ENCODE measurements at places on chromosomes 2 and 18.

- no peak for DNase-seq
Observed at GRCh38 chr18:77470569-77471413, 221.1 kb downstream of the GALR1 start.

DNA sequence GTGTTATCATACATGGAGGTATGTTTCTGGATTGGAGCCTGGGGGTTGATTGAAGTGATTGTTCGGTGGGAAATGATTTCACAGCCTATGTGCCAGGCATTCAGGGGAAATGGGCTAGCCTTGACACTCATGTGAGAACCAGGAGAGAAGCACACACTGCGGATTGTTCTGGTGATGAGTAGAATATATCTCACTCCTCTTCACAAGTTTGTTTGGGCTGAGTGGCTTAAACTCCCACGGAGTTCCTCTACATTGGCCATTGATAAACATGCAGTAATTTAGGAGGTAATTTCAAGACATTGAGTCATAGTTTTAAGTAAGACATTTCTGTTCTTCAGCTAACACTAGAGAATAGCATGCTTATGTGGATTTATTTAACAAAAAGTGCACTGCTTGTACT lies 498.9 kb upstream of the NETO1 start:
- DNase-seq: no peak

- DNase-seq: no peak
Observed at GRCh38 chr18:38526922-38527321, 961.3 kb upstream of the CELF4 start.

- DNase-seq: no peak
Observed at GRCh38 chr2:28291811-28292440, 100.7 kb upstream of the FOSL2 start.

GRCh38 chr2:181573140-181573736 lies 83.7 kb downstream of the CERKL start:
- no peak for DNase-seq

DNA sequence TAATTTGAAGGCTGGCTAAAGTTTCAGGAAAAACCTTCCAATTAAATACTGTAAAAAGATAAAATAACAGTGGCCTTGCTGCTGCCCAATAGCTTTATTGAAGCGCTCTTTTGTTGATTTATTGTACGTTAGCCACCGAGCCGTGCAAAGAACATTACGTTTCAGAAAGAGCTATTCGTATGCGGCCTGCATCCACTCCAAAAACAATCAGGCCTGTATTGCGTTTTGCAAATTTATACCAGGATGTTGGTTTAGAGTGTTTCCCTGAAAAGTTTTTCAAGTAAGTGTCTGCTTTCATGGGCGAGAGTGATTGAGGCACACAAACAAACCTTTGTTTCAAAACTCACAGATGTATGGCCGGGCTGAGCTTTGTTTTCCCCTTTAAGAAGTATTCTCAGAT lies 257.2 kb upstream of the SALL3 start:
- DNase-seq: no peak
